ENCODE measurements at places on chromosomes 7 and 10.

DNA sequence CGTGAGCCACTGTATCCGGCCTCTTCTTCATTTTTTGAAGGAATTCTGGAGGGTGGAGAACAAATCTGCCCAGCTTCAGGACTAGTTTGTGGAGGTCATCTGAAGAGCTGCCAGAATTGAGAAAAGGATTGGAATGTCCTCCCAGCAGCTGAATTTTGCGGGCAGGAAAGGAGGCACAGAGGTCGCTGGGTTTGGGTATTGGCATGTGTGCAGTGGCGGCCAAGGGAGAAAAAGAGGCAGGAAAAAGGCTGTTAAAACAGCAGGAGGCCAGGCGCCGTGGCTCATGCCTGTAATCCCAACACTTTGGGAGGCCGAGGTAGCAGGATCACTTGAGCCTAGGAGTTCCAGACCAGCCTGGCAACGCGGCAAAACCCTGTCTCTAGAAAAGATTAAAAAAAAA is 80.4 kb downstream of the HIP1 start:
- DNase-seq, result no peak

GRCh38 chr10:51109801-51110533 is 35.7 kb downstream of the PRKG1 start:
- peak; percentile 63 for DNase-seq

GRCh38 chr7:73715648-73716317 is 3.7 kb downstream of the STX1A start:
- DNase-seq, result peak; percentile 99

DNA sequence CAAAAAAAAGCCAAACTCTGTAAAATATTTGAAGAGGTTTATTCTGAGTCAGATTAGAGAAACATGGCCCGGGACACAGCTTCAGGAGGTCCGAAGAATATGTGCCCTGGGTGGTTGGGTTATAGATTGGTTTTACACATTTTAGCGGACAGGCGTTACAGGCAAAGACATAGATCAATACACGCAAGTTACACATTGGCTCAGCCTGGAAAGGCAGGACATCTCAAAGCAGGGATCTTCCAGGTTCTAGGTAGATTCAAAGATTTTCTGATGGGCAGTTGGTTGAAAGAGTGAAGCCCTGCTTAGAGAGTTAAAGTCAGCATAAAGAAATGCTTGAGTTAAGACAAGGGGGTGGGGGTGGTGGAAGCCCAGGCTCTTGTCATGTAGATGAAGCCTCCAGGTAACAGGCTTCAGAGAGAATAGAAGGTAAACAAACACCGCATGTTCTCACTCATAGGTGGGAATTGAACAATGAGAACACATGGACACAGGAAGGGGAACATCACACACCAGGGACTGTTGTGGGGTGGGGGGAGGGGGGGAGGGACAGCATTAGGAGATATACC is 464.3 kb upstream of the ADARB2 start:
- no peak for DNase-seq

DNA sequence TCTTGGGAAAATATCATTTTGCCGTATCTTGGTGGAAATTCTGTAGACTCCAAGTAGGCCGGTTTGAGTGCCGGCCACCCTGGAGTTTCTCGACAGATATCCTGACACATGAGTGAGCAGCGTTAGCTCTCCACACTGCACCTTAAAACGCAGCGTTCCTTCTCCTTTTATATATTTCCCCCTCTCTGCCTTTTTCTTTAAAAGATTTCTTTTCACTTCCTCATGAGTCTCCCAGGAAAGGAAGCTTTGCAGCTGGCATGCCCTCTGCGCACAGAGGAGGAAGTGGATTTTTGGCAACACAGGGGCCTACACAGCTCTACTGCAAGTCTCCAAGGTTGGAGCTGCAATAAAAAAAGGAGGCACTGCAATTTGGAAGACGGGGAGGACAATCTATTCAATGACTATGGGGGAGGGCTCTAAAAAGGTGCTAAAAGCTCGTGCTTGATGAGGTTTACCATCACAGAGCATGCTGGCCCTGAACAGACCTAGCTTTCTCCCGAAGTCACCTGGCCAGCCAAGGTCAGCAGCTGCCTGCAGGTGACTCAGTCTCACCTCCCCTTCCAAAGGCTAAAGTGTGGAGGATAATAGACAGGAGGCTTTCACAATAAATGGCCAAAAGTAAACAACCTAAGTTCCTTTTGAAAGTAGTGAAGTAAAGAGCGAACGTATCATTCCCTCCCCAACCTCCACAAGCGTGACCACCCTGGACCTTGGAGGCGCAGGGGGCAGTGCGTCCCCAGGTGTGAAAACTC is 252.8 kb downstream of the ZMYND11 start:
- DNase-seq, result no peak

DNA sequence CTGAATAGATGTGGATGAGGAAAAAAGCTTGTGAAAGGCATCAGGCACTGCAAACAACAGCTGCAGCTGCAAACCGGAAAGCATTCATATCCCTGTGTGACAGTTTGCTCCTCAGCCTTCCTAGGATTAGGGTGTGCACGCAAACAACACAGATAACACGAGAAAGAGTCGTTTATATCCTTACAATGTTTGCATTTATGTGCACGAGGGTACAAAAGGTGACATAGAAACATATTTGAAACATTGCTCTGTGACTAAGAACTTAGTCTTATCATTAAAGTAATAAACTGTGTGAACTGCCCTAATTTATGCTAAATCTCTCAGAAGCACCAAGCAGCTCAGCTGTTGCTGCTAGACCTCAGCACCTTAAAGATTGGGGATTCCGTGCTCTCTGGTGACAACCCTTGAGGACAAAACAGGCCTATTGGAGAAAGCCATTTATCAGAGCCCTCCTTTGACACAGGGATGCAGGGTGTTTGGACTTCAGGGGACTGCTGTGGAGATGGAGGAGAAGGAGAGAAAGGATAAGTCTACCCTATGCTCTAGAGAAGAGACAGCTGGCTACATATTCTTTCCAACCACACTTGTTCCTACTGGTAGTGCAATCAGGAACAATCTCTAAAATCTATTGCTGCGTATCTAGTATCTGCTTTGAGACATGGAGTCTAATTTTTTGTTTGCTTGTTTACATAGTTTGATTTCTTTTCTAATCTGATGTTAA is 176.2 kb downstream of the GNAT3 start:
- no peak for DNase-seq

- peak; percentile 46 for DNase-seq
Observed at GRCh38 chr7:22781230-22781711, 41.4 kb downstream of the TOMM7 start.

DNA sequence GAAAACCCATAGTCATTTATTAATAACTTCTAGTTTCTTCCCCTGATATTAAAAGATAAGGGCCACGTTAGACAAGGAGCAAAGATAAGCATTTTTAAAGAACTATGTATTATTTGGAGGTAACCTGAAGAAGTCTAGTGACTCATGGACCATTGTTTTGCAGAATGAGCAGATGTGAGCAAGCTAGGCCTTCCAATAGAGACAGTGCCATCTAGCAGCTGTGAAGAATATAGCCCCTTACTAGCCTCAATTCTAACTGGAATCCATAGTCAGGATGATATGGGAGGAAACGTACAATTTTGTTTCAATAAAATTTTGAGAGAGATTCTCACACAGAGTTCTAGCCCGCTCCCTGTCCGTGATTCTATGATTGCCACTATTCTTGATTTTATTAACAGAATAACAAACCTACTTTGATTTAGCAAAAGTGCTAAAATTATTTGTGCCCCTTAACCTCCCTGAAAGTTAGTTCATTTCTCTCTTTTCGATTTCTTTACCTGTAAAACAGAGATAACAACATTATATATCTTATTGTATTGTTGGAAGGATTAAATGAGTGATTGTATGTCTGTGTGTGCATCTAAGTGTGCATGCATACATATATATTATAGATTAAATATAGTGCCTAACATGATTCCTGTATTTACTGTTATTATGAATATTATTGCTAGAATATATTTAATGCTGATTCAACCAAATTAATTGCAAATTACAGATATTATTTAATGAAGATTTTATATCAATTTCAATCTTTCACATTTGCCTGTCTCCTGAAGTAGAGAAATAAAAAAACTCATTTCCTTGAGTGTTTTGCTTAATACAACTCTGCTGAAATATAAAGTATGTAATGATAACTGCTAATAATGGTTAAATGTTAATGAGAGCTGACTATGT is 22.7 kb downstream of the FAM237B start:
- DNase-seq, result peak; percentile 82

DNA sequence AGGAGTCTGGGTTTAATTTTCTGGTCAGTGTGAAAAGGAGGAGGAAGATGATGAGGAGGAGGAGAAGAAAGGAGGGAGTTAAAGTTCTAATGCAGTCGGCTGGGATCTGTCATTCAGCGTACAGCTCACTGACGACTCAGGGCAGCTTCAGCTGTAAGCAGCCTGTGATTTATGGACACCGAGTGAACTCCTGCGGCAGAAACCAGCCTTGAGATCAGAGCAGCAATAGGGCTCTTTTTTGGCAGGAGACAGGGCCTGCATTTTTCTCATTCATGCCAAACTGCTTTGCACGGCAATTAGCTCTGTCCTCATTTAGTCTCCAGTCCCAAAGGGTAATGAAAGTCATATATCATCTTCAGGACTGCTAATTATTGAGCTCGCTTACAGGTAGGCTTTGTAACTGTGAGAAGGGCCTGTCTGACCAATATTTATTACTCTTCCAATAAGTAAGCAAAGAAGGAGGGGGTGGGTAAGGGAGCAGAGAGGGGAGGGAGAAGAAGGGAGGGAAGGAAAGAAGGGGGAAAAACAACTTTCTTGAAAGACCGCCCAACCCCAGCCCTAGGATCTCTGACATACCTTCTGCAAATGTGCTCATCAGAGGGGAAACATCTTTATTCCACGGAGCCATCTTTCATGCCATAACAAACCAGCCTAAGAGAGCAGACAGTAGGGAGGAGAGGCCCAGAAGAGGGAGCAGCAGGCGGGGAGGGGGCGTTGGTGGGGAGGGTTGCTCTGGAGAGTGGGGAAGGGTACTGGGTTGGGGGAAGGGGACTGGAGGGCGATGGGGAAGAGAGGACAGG is 48.1 kb upstream of the COMTD1 start:
- peak; percentile 24 for DNase-seq

DNA sequence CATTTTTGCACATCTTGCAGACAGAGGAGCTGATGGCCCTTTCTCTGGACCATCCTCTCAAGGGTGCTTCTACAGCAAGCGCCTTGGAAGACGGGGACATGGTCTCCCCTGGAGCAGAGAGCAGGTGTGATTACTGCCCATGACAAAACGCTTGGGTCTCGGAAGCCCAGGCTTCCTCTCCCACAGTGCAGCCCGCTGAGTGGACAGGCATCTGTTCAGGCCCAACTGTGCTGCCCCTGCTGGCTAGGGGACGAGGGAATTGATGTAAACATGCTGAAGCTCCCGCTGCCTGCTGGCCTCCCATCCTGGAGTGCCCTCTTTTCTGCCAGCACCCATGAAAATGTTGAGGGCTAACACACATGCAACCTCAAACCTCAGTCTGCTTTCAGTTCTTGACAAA is 14.3 kb downstream of the IL15RA start:
- DNase-seq, result no peak

GRCh38 chr10:119205894-119206602 is 1.3 kb upstream of the GRK5 start:
- DNase-seq, result no peak

GRCh38 chr10:30366351-30366750 is 17.3 kb upstream of the MTPAP start:
- no peak for DNase-seq

DNA sequence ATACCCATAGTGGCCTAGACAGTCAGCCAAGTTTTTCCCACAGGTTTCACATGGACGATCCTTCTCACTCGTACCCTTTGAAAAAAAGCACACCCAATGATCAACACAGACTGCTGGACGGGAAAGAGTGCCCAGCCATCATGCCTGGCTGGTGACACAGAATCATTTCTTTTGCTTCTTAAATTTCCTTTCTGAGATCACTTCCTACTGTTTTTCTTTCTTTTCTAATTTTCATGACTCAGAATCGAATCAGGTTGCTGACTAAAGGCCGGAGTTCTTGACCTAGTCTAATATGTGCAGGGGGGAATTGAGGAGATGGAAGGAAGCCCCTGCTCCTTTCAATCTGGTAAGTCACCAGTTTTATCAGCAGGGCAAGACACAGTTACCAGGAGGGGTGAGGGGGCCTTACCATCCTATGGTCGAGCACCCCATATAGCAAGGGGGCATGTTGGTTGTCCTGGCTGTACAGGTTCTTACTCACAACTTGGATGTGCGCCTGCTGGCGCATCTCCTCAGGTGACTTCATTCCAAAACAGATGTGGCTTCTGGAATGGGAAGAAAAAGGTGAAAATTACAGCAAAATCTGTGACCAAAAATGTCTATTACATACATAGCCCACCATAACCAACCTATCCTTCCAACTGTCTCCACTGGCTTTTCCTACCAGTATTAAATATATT is 3.5 kb downstream of the POLR3A start:
- DNase-seq, result peak; percentile 75

GRCh38 chr7:128841921-128842673 is 11.9 kb downstream of the FLNC start:
- peak; percentile 43 for DNase-seq

GRCh38 chr10:59177031-59177797 is 771 bp downstream of the PHYHIPL start:
- peak; percentile 88 for DNase-seq

DNA sequence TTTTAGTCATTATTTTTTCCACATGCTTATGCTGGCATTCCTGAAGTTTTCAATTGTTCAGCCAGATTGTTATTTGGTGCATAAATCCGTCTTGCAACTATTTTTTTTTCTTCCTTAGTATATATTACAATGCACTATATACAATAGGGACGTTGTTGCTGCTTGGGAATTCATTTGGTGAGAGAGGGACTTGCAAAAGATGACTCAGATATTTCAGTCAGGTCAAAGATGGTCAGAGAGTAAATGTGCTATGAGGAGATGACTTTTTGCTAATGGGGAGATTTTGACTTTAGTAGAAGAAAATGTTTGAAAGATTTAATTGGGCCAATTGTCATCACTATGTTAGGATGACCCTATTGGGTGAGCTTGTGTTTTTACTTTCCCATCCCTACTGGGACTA is 348.4 kb upstream of the MTPN start:
- no peak for DNase-seq

GRCh38 chr7:143073556-143073955 is 21.4 kb downstream of the OR6V1 start:
- no peak for DNase-seq

- peak; percentile 89 for DNase-seq
Observed at GRCh38 chr7:106660862-106661720, at the start of gene CCDC71L. CCDC71L (minus strand) TSS chr7:106661158; CDS start chr7:106660896, 262 bp downstream.

DNA sequence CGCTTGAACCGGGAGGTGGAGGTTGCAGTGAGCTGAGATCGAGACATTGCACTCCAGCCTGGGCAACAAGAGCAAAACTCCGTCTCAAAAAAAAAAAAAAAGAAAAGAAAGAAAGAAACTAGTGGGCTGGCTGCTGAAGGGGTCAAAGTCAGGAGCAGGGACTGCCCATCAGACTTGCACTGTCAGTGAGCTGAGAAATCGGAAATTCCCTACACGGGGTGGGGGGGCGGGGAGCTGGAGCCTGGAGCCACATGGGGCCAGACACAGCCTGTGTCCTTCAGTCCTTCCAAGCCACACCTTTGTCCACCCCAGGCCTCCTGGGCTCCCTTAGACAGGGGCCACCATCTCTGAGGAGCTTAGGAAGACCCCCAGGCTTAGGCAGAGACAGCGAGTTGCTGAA is 34.5 kb downstream of the SRRM3 start:
- DNase-seq, result no peak

- DNase-seq, result peak; percentile 54
Observed at GRCh38 chr10:58175990-58176900, 91.4 kb downstream of the IPMK start.
